Left ventricle myocardium inferior (tissue), 1 donor: ENCODE measurements at places on chromosomes 12 and 14.

DNA sequence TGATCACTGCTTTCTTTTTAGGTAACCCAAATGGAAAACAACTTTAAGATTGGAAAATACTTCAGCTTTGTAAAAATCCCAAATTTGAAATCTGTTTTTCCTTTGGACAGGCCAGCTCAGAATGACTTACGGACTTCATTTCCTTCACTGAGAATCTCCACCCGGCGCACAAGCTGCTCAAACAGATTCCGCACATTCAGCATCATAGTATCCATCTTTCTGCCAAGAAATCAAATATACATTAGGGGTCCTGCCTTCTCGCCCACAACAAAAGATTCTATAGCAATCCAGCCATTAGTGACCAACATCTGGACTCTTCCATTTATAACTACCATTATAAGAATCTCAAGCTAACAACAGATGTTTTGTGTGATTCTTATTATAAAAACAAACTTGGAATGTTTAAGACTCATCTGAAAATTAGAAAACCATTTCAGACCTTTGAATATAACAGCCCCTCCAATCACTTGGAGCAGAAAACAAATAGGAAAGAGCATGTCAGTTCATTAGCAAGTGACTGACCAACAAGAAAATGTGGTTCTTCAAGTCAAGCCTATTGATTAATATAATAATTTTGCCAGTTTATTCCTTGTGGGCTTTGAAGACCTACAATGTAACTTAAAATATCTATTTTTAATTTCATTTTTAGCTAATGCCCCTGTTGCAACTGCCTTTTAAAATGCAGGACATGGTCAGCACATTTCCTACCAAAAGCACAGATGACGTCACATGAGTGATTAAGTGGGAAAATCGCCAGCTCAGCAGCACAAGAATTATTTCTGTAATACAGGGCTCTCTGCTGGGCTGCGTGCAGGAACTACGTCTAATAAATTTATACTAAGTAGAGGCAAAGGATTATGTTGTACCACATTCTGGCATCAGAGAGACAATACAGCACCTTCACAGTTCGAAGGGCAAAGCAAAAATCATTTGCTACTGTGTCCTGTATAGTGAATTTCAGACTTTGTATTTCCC lies 8.5 kb downstream of the RACGAP1 start:
- no peak overlapping the region for H3K4me3 ChIP-seq
- no peaks in the 10 kb centered on the region for H3K27me3 ChIP-seq
- H3K36me3 ChIP-seq, result no peaks in the 10 kb centered on the region
- no peak for DNase-seq
- H3K4me1 ChIP-seq, result peaks cover 21% of the 10 kb centered on the region

- H3K4me3 ChIP-seq, result no peak overlapping the region
- no peaks in the 10 kb centered on the region for H3K4me1 ChIP-seq
- DNase-seq, result no peak
- H3K36me3 ChIP-seq, result no peaks in the 10 kb centered on the region
- peaks cover 7% of the 10 kb centered on the region for H3K27me3 ChIP-seq
These were observed 827.6 kb downstream of the NRXN3 start for GRCh38 chr14:78997811-78998210.

DNA sequence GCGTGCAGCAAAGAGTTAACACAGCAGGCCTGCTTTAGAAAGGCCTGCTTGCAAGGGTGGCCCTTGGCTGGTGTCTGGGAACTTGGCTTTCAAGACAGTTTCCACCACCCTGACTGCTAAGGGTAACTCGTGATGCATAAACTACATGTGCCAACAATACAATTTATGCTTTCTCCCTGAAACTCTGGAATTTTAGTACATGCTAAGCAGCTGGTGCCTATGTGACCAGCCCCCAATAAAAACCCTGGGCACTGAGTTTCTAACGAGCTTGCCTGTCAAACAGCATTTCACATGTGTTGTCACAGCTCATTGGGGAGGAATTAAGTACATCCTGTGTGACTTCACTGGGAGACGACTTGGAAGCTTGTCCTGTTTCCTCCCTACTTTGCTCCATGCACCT lies 133.1 kb downstream of the SLC5A8 start:
- DNase-seq, result no peak
- no peaks in the 10 kb centered on the region for H3K4me1 ChIP-seq
- no peak overlapping the region for H3K4me3 ChIP-seq
- H3K27ac ChIP-seq, result no peak overlapping the region

DNA sequence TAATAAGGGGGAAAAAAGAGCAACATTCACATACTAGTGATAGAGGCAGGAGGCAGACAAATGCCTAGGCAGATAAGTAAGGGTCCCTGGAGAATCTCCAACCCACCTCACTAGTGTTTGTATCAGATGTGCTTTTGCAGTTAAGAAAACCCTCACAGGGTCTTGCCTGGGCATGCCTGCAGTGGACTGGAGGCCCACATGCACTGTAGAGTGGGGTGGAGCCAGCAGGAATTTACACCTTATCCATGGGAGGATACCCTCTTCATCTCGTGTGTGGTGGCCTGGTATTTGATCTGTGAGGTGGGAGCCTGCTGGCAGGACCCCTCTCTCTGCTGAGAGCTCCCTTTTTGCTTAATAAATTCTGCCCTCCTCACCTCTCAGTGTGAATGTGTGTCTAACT lies 238.0 kb upstream of the SLC16A7 start:
- no peak overlapping the region for H3K4me3 ChIP-seq
- H3K27ac ChIP-seq, result no peak overlapping the region
- no peaks in the 10 kb centered on the region for H3K4me1 ChIP-seq
- H3K27me3 ChIP-seq, result no peaks in the 10 kb centered on the region
- H3K36me3 ChIP-seq, result no peaks in the 10 kb centered on the region
- DNase-seq, result no peak

- H3K4me3 ChIP-seq, result no peak overlapping the region
- no peak overlapping the region for H3K27ac ChIP-seq
These were observed 53.7 kb downstream of the FBXL14 start for GRCh38 chr12:1540690-1541089.

- no peak overlapping the region for H3K27ac ChIP-seq
- no peaks in the 10 kb centered on the region for H3K36me3 ChIP-seq
- no peaks in the 10 kb centered on the region for H3K4me1 ChIP-seq
- DNase-seq, result no peak
- H3K4me3 ChIP-seq, result no peak overlapping the region
These were observed 52.0 kb downstream of the SLC38A6 start for GRCh38 chr14:61033054-61033453.

DNA sequence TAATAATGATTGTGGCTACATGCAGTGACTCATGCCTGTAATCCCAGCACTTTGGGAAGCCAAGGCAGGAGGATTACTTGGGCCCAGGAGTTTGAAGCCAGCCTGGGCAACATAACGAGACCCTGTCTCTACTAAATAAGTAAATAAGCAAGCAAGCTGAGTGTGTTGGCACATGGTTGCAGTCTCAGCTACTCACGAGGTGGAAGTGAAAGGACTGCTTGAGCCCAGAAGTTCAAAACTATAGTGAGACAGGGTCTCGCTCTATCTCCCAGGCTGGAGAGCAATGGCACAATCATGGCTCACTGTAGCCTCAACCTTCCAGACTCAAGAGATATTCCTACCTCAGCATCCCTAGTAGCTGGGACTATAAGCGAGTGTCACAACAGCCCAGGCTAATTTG lies 64.7 kb downstream of the RPS6KA5 start:
- no peak overlapping the region for H3K4me3 ChIP-seq
- H3K27me3 ChIP-seq, result no peaks in the 10 kb centered on the region
- H3K27ac ChIP-seq, result no peak overlapping the region

GRCh38 chr14:76090616-76091391 lies 60.9 kb upstream of the GPATCH2L start:
- DNase-seq, result peak; percentile 65
- peaks cover 10% of the 10 kb centered on the region for H3K4me1 ChIP-seq
- peaks cover 29% of the 10 kb centered on the region for H3K27me3 ChIP-seq
- no peak overlapping the region for H3K4me3 ChIP-seq
- H3K27ac ChIP-seq, result peak overlapping the region; percentile 42

DNA sequence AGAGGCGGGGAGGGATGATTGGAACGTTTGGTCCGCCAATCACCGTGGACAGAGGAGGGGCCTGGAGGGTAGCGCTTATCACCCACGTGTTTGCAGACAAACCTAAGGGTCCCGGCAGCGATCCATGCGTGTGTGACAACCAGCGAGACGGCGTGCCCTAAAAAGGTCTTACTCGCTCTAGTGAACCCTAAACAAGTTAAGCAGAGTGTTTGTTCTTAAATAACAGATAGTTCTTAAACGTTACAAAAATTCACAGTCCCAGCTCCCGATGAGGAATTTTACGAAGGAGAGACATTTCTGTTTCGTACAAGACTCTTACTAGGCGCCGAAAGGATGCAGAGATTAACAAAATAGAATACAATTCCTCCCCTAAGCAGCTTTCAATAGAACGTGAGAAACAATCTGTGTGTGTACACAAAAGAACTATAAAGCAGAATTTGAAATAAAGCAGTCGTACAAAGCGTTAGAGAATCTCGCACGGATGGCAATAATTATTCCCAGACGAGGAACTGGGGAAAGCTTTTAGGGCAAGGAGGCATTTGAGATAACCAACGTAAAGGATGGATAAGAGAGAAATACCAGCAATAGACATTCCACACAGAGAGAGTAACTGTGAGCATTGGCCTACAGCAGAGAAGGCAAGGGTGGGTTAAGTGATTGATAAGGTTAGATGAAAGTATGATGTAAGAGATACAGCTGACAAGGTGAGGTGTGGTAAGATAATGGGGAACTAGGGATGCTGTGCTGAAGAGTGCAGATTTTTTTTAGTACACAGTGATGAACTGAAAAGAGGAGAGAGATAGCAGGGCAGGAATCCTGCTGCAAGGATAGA lies 831 bp upstream of the RPS6KA5 start:
- no peaks in the 10 kb centered on the region for H3K27me3 ChIP-seq
- H3K36me3 ChIP-seq, result no peaks in the 10 kb centered on the region
- H3K4me3 ChIP-seq, result peak overlapping the region; percentile 66
- DNase-seq, result no peak
- peaks cover 40% of the 10 kb centered on the region for H3K4me1 ChIP-seq
- H3K27ac ChIP-seq, result peak overlapping the region; percentile 81

DNA sequence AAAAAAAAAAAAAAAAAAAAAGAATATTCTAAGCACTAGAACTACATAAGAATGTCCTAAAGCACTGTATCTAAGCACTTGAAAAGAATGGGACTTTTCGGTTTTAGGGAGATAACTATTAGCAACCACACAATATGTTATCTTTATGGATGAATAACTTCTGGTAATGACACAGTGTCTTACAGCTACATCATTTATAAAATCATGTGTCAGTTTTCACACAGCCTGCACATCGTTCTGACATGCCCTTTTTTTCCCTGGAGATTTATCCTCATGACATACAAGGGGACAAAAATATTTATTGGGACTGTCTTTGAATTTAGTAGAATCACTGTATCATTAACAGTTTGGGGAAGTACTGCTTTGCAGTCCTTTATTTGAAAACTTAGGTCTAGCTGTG lies 17.3 kb downstream of the TMEM19 start:
- H3K36me3 ChIP-seq, result peaks cover 60% of the 10 kb centered on the region
- H3K4me1 ChIP-seq, result no peaks in the 10 kb centered on the region
- no peaks in the 10 kb centered on the region for H3K27me3 ChIP-seq
- no peak overlapping the region for H3K4me3 ChIP-seq

GRCh38 chr12:32076941-32077340 lies 29.7 kb upstream of the BICD1 start:
- H3K27me3 ChIP-seq, result no peaks in the 10 kb centered on the region
- no peaks in the 10 kb centered on the region for H3K36me3 ChIP-seq
- H3K4me3 ChIP-seq, result no peak overlapping the region

- H3K36me3 ChIP-seq, result no peaks in the 10 kb centered on the region
- peaks cover 14% of the 10 kb centered on the region for H3K4me1 ChIP-seq
- no peak overlapping the region for H3K27ac ChIP-seq
- no peak for DNase-seq
- H3K27me3 ChIP-seq, result no peaks in the 10 kb centered on the region
These were observed 79.4 kb upstream of the HIF1A start for GRCh38 chr14:61615743-61616523.

- no peaks in the 10 kb centered on the region for H3K4me1 ChIP-seq
- no peak overlapping the region for H3K4me3 ChIP-seq
- no peak for DNase-seq
These were observed 47.8 kb upstream of the ETV6 start for GRCh38 chr12:11601647-11602046.

GRCh38 chr12:116520801-116521471 lies 38.2 kb upstream of the MAP1LC3B2 start:
- H3K4me3 ChIP-seq, result no peak overlapping the region
- no peak for DNase-seq
- H3K36me3 ChIP-seq, result no peaks in the 10 kb centered on the region
- no peak overlapping the region for H3K27ac ChIP-seq
- peaks cover 57% of the 10 kb centered on the region for H3K27me3 ChIP-seq

DNA sequence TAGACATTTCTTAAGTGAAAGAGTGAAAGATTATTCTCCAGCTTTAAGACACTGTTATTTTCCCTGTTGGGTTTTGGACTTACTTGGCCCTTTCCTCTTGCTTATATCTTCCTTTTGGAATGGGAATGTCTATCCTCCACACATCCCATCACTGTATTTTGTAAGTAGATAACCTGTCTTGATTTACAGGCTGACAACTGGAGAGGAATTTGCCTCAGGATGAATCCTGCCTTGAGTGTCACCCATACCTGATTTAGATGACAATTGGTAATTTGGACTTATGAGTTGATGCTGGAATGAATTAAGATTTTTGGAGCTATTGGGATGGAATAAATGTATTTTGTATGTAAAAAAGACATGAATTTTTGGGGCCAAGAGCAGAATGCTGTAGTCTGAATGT lies 74.2 kb upstream of the KICS2 start:
- no peak overlapping the region for H3K27ac ChIP-seq
- H3K36me3 ChIP-seq, result no peaks in the 10 kb centered on the region
